Esophagus mucosa (tissue), 1 donor: ENCODE measurements at places on chromosomes 13 and 19. TPM values are rescaled to one million over a fixed set of nuclear protein-coding genes. Genes with fewer than 3 reads are reported as not detected.

- no peak for ATAC-seq
Measured at GRCh38 chr13:112596235-112596634, 8.3 kb upstream of the TUBGCP3 start.

GRCh38 chr13:114143806-114144605, 11.6 kb upstream of the RASA3 start:
- ATAC-seq: peak; percentile 25

GRCh38 chr19:1975162-1975480, 34.1 kb downstream of the CSNK1G2 start:
- ATAC-seq: no peak

DNA sequence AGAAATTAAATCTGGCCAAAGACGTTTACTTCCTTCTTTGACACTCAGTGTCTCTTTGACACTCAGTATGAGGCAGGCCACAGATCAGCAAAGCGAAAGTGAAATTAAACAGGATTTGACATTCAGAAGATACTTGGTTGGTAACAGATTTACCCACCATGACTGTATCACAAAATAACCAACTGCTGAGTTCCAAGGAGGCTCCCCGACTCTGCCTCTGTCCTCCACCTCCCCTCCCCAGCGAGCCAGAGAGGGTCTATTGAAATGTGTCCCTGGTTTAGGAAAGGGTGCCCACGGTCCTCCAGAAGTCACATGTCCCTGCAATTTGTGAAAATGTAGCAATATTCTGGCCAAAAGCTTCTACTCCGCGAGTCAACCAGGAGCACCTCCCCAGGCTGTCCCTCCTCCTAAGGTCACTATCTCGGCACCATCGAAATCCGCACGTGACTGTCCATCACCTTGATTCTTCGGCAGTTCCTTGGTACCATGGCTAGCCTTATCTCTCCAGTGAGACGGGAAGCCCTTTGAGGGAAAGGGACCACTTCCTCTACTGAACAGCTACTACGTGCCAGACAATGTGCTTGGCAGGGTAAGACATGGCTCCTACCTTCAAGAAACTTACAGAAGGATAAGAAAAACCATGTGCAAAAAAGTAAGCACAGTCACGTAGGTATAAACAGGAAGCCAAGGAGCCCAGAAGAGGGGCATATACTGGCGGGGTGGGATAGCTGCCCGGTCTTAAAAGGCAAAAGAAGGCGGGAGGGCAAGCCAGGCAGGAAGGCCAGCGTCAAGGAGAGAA, 1.5 kb downstream of the N4BP2L1 start:
- peak; percentile 21 for ATAC-seq

DNA sequence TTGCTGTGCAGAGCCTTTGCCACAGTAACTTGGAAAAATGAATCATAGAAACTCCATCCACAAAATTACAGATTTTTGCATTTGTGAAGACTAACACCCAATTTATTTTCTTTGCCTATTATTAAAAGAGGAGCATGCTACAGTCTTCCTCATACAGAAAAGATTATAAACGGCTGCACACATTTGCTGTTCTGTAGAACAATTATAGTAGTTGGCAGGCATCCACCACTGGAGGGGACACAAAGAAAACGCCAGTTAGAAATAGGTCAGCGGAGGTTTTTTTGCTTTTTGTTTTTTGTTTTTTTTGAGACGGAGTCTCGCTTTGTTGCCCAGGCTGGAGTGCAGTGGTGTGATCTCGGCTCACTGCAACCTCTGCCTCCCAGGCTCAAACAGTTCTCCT, 51.6 kb downstream of the SACS start:
- ATAC-seq: no peak

The TSKS gene
- 0.12 TPM for total RNA-seq

The KIR2DL3 gene
- not detected for total RNA-seq

- ATAC-seq: no peak
Measured at GRCh38 chr13:26992951-26993719, 178.5 kb downstream of the USP12 start.

DNA sequence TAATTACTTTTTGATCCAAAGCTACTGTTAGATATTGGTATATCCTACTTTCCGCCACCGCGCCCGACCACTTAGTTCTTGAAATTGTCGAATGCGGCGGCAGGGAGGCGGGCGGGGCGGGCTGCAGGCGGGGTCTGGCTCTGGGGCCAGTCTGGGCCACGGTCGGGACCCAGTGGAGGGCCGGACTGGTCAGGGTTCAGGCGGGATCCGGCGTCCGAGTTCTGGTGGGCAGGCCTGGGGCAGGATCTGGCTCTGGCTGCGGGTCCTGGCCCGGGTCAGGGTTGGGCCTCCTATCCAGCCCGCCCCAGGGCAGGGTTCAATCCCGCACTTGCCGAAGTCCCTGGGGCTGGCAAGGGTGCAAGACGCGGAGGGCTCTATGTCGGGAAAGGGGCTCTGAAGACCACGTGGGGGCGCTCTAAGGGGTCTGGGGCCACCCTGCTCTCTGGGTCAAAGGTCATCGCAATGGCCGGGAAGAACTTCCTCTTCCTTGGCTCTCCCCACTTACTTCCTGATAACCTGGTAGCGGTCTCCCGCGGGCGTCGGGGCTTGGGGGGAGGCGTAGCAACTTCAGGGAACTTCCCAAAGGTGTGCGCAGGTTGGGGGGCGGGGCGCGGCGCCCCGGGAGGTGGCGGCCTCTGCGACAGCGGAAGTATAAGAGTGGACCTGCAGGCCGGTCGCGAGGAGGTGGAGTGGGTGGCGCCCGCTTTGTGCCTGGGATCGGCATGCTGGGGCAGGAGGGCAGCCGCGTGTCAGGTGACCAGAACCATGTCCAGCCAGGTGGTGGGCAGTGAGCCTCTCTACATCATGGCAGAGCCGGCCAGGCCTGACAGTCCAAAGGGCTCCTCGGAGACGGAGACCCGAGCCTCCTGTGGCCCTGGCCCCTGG, 83.4 kb downstream of the MRPL57 start:
- peak; percentile 22 for ATAC-seq

- no peak for ATAC-seq
Measured at GRCh38 chr13:42865768-42866102, 84.4 kb downstream of the FAM216B start.

The RAB11B gene
- total RNA-seq: 52.4 TPM

The ACTN4 gene
- total RNA-seq: 455 TPM

- no peak for ATAC-seq
Measured at GRCh38 chr13:113441661-113442060, 11.6 kb downstream of the ADPRHL1 start.

- peak; percentile 32 for ATAC-seq
Measured at GRCh38 chr13:30998136-30999088, 66.0 kb downstream of the TEX26 start.

The ERICH4 gene
- not detected for total RNA-seq

The ZMYM5 gene
- 10.7 TPM for total RNA-seq

The NKPD1 gene
- total RNA-seq: 1.00 TPM

- ATAC-seq: no peak
Measured at GRCh38 chr13:43237616-43238015, 214.2 kb downstream of the DNAJC15 start.

DNA sequence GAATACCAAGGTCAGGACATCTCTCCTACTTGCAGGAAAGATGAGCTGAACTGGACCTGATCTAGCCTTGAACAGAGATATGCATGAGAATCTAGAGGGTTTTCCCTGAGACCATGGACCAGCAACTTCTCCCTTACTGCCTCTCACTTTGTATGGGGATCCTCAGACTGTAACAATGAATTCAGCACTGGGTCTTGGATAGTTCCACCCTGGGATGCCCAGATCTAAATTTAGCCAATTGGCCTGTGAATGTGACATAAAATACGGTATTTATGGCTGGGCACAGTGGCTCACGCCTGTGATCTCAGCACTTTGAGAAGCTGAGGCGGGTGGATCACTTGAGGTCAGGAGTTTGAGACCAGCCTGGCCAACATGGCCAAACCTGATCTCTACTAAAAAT, 15.3 kb upstream of the LILRA2 start:
- no peak for ATAC-seq

The INSL3 gene
- total RNA-seq: not detected

The SOX1 gene
- total RNA-seq: not detected

DNA sequence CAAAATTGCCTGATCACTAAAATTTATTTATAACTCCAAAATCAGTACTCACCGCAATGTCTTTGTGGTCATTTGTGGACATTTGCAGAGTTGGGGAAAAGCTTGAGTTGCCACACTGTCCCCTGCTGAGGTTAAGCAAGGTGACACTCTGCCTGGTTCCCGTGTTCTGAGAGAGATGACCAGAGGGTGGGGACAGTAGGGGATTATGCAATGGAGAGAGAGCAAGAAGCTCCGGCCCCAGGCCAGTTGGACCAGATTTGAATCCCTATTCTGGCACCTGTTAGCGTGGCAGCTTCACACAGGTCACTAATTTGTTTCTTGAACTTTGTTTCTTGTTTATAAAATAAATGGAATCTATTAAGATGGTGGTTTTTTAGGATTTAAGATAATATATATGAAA, 17.8 kb downstream of the ERCC5 start:
- peak; percentile 43 for ATAC-seq

The COMP gene
- 0.16 TPM for total RNA-seq

- no peak for ATAC-seq
Measured at GRCh38 chr19:51711702-51712101, 12.1 kb downstream of the HAS1 start.

DNA sequence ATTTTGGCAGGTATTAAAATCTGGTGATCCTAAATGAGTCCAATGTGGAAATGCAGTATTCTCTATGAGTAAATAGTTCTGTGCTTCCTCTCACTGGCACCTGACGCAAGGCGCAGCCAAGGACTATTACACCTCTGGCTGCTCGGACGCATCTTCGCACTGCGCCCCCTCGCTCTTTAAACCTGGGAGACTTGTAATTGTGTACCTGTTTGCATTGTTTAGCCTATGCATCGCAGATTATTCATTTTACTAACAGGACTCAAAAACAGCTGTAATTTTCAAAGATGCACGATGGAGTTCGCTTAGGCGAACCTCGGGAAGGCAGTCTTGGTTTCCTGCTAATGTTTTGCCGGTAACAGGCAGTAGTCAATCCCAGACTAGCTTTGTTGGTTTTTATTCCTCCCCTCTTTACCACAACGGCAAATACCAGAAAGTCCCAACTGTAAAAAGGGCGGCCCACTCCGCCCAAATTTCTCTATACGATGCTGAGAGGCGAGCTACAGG, 113.2 kb downstream of the KCNRG start:
- no peak for ATAC-seq

DNA sequence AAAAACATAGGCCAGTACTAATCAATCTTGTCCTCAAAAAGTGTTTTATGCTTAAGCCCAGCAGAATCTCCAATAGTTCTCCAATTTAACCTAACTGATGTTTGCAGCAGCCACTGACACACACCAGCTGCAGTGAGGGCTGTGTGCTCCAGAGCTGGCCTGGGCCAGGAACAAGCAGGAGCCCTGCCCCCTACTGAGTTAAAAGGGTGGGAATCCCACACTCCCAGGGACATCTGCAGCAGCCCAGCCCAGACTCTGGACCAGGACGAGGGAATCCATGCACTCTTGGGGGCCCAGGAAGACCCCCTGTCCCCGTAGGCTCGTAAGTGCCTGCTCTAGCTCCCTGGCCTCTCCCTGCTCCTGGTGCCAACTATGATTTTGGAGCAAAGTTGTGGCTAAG, 91.5 kb upstream of the ATXN8OS start:
- ATAC-seq: no peak

The ZNF548 gene
- 6.9 TPM for total RNA-seq

- no peak for ATAC-seq
Measured at GRCh38 chr19:33227242-33227650, 1.6 kb upstream of the SLC7A10 start.

- ATAC-seq: peak; percentile 29
Measured at GRCh38 chr13:42039457-42039945, 8.9 kb upstream of the DGKH start.

DNA sequence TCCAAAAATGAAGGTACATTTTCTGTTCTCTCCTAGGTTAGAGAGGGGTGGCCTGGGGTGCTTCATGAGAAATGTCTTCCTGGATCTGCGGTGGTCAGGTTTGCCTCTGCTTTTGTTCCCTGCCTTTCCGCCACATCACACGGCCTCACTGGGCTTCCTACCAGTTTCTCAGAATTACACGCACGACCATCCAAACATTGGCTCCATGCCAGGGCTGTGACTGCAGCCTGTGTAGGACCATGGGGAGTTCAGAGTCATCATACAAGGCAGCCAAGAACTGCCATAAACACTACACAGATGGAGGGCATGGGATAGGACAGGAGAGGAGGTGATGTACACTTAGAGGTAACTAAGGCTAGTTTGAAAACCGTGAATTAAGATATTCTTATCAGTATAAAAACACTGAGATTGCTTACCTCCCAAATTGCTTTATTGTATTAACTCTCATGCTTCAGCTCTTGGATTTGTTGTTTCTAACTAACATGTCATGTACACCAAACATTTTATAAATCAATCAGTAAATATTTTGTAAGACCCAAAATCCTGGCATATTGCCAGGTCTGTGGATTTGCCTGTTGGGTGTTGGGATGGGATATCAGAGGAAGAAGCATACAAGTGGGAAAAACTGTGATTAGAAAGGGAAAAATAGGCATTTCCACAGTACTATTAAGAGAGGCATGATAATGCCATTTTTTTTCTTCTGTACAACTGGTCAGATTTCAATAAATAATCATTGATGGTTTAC, 45.2 kb downstream of the CDADC1 start:
- ATAC-seq: no peak

GRCh38 chr13:90091611-90092010, 1255.9 kb upstream of the MIR17HG start:
- ATAC-seq: no peak

GRCh38 chr13:43515531-43515930, 271.2 kb downstream of the ENOX1 start:
- ATAC-seq: no peak

GRCh38 chr19:3360421-3361383, 5.7 kb upstream of the NFIC start:
- peak; percentile 11 for ATAC-seq

DNA sequence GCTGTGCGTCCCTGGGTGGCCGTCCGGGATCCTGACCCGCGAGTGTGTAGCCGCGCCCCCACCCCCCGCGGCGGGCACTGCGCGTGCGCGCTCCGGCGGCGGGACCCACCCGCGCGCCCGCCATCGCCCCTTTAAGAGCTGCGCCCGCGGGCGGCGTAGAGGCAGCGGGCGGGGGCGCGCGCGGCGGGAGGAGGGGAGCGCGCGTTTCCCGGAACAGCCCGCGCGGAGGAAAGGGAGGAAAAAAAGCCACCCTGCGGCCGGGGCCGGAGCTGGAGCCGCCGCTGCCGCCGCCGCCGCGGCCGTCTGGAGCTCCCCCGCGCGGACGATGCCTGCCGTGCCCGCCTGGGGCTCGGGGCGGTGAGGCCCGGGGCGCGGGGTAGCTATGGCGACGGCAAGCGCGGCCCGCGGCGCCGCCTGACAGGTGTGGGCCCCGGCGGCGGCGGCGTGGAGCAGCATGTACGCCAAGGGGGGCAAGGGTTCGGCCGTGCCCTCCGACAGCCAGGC, at the start of gene SSBP4:
SSBP4 (plus strand) TSS at position 204 of the 504 bp plus-strand sequence; CDS start at position 455, 251 bp downstream.
- ATAC-seq: peak; percentile 24

DNA sequence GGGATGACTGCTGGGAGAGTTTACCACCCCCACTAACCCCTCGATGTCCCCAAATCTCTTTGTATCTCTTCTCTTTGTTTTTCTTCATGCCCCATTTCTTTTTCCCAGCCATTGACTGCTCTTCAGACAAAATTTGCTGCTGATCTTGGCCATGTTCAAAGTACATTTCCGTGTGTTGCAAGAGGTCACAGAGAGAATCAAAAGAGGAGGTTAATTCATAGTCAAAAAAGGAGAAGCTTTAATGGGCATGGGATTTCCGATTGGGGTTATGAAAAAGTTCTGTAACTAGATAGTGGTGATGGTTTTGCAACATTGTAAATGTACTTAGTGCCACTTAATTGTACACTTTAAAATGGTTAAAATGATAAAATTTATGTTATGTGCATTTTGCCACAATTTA, 121.1 kb downstream of the FLT1 start:
- no peak for ATAC-seq
